ENCODE measurements at places on chromosomes 4 and X.

GRCh38 chr4:41933997-41934503, 1.2 kb upstream of the TMEM33 start:
- DNase-seq, result peak; percentile 56

GRCh38 chr4:122150931-122151330, 1.2 kb upstream of the BLTP1 start:
- DNase-seq, result no peak

DNA sequence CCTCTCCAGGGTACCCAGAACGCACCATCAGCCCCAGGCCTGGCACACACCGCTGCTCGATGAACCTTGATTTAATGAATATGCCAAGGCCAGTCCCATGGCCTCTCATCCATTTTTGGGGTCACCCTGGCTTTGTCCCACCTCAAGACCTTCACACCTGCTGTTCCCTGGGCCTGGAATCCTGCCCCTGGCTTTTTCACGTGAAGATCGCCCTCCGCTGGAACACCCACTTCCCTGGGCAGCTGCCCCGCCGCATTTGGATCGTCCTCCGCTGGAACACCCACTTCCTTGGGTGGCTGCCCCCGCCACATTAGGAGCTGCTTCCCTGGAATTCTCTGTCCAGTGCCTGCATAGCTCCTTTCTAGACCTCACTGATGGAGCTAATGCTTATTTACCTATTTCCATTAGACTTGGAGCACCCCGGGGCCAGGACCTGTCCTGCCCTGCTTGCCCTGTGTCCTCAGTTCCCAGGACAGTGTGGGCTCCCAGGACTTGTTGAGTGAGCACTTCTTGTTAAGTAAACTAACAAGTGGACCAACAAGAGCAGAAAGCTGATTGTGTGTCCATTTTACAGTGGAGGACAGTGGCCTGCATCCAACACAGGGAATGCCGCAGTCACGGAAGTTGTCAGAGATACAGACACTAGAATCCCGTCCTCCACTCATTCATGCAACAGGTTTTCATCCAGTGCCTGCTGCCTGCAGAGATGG, 12.5 kb downstream of the BLOC1S4 start:
- DNase-seq, result no peak

GRCh38 chr4:168900080-168900479, 110.0 kb downstream of the CBR4 start:
- peak; percentile 14 for DNase-seq

- DNase-seq, result no peak
These were observed 71.9 kb downstream of the NPNT start for GRCh38 chr4:105967058-105967658.

DNA sequence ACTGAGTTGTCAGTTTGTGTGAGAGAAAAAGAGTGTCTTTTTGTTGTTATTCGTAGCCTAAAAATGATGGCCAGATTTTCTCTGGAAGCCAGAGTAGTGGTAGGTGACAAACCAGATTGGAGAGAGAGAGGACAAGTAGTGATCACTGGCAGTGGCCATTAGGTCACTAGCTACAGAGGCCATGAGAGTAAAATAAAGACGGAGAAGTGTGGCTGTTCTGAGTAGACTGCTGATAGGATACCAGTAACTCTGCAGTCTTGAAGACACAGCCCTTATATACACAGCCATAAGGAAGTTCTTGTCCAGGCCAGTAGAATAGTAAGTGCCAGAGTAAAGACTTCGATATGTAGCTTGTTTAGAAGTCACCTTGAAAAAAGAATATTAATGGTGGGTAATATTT, 7.7 kb downstream of the SLC30A9 start:
- no peak for DNase-seq

GRCh38 chrX:85503258-85504158, 124.0 kb upstream of the POF1B start:
- peak; percentile 85 for DNase-seq

GRCh38 chr4:76931087-76931486, 18.5 kb upstream of the SEPTIN11 start:
- DNase-seq, result peak; percentile 53

- peak; percentile 47 for DNase-seq
These were observed 46.4 kb downstream of the PAGE2 start for GRCh38 chrX:55135171-55135570.

- no peak for DNase-seq
These were observed 296.1 kb upstream of the UGT8 start for GRCh38 chr4:114302472-114302871.

GRCh38 chr4:139245590-139245989, 34.4 kb downstream of the MGARP start:
- no peak for DNase-seq

GRCh38 chrX:18676050-18676449, 4.1 kb upstream of the RS1 start:
- DNase-seq, result no peak

DNA sequence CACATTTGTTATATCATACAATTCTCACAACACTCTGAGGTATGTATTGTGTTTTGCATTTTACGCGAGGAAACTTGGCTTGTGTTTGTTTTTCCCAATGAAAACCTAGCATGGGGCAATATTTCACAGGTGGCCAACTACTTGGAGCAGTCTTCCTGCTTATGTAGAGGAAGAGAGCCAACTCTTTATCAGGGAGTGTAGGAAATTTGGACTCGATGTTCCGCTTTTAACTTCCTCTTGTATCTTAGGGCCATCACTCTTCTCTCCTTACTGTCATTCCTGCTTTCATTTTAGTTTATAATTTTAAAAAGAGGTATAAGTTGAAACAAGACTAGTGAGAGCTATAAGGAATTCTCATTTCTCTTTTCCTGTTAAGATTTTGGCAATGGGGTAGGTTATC, 107.7 kb upstream of the RPS6KA3 start:
- DNase-seq, result no peak

DNA sequence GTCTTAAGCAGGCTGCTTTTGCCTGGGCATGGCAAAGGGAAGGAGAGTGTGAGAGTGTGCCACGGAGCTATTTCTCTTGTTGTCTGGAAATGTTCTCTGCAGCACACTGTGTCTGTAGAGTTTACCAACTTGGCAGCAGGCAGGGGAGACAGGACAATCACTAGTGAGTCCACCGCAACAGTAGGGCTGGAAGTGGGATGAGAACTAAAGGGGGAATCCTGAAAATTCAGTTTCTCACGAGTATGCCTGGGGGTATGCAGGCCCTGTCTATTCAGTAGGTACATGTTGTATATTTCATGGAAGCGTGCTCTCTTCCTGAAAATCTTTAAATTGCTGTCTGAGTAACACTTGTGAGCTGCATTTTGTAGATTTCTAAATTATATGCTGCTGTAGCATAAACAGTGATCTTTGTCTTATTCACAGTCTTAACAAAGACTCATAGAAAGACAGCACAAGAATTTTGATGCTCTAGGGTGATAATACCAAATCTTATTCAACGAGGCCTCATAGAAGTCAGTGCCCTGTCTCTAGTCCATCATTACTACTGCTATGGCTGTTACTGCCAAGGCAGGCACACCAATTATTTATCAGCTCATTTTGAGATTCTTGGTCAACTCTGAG, 200.4 kb upstream of the LEF1 start:
- DNase-seq, result no peak

DNA sequence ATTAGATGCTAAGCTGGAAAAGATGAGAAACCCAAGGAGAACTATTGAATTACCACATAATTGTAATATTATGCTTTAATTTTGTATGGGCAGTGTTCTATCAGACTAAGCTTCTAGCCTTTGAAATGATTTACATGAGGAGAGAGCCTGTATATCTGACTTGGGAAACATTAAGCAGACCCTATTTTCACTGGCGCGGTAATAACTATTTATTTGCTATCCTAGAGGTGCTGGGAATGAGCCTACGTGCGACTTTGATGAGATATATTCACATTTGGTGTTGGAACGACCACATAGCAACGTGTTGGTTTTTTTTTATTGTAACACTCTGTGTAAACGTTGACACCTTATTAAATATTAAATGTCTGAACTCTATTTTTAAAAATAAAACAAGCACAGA, 80.5 kb downstream of the CLCN4 start:
- no peak for DNase-seq

GRCh38 chr4:138804711-138805110, 210.9 kb upstream of the NOCT start:
- DNase-seq, result no peak

DNA sequence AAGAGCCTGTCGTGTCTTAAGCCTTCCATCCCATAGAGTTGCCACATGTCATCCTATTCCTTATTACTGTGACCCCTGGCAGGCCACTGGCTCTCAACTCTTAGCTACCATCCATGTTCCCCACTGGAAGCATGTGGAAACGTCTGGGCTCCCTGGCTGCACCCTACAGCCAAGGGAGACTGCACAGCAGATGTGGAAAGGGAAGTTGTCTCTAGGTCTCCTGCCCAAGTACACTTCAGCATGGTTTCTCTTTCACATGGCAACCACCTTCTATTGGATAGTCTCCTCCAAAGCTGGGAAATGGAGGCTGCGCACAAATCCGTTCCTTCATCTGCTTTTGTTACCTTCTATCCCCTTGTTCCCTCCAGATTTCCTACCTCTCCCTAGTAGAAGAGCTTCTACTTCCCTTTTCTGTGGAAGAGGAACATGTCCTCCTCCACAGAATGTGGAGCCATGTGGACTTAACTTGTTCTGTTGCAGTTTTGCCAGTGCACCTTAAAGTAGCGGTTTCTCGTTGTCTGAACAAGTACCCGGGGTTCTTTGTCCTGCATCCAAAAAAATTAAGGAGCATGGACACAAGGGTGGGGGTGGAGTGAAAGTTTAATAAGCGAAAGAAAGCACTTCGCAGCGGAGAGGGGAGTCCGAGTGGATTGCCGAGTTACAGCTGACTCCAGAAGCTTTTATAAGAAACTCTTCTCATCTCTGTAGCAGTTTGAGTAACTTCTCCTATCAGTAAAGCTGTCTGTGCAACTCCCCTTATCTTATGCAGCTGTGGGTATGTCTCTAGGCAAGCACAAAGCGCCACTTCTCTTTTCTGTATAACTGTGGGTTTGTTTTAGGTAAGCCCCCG, 52.5 kb downstream of the HMGB2 start:
- no peak for DNase-seq

GRCh38 chr4:141654098-141654497, 17.7 kb downstream of the IL15 start:
- DNase-seq, result peak; percentile 48

DNA sequence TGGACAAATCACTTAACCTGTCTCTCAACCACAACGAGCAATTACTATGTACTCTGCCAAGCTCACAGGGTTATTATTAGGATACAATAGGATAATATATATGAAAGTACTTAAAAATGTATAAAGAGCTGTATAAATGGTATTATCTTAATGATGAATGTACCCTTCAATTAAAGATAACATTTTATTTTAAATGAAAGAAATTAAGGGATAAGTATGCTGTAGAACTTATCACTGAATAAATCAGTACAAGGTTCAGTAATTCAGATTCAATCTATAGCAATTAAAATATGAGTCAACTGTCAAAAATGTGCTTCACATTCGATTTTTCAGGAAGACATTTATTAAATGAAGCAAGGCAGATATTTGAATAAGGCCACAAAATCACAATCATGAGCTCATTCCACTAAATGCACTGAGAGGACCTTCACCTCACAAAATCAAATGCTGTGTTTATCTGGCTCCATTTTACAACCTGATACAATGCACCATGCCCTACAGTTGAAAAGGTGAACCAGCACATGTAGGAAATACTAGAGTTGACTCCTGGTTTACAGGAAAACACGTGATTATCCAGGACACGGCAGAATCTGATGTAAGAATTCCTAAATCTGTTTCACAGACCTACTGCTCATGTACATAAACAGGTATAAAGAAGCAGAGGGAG, 4.4 kb downstream of the LRCH2 start:
- peak; percentile 5 for DNase-seq

- peak; percentile 56 for DNase-seq
These were observed 31.4 kb downstream of the VCX2 start for GRCh38 chrX:8139716-8140115.
